ENCODE measurements at places on chromosomes 7 and 10.

DNA sequence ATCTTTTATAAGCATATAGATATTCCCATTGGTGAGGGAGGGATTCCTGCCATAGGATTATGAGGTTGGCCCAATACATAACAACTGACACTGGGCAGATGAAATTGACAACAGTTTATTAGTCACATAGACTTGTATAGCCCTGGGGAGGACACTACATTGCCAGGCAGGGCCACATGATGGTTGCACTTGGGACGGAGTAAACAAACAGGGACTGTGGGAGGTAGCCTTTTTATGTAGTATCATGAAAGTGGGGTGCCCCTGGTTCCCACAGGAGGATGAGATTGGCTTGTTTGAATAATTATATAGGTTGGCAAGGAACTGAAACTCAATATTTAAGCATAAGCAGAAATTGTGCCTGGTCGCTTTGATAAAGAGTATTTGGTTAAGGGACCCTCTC, 23.5 kb downstream of the TRIM24 start:
- no peak for DNase-seq

- DNase-seq, result no peak
Observed at GRCh38 chr10:105605918-105606317, 964.8 kb downstream of the SORCS3 start.

DNA sequence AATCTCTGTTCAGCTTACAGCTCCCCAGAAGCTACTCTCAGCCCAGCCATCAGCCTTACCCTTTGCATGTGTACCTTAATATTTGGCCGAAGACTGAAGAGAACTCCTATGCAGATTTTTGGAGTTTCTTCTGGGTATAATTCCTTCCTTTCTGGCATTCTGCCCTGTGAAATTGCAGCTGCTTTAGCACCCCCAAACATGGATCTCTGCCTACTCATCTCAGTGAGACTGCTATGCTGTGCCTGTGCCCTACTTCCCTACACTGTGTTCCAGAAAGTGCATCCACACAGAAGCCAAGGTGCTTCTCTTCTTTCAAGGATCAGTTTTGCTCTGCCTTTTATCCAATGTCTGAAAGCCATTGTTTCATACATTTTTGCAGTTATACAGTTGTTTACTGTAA, 81.6 kb downstream of the NPY start:
- DNase-seq, result no peak

GRCh38 chr7:142799437-142799835, 28.7 kb downstream of the PRSS2 start:
- no peak for DNase-seq

DNA sequence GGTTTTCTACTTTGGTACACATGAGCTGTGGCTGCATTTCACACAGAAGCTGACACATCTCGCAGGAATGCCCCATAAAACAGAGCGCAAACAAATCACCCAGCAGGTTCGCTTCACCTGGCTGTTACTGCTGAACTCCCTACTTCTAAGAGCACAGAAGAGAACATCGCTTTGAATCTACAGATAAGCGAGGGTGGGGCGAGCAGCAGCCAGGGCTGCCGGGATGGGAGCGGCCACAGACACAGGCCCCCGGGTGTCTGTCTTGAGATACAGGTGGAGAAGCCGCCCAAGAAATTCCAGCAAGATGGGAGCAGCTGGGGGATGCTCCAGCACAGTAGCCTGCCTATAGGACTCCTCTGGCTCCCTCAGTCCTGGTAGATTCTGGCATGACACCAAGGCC, 27.4 kb downstream of the OGDHL start:
- DNase-seq, result no peak

- DNase-seq, result no peak
Observed at GRCh38 chr10:79430325-79430905, 15.0 kb downstream of the ZCCHC24 start.

- no peak for DNase-seq
Observed at GRCh38 chr7:116152276-116152675, 58.1 kb upstream of the TES start.

- DNase-seq, result no peak
Observed at GRCh38 chr10:60043561-60044241, 137.3 kb upstream of the CCDC6 start.

DNA sequence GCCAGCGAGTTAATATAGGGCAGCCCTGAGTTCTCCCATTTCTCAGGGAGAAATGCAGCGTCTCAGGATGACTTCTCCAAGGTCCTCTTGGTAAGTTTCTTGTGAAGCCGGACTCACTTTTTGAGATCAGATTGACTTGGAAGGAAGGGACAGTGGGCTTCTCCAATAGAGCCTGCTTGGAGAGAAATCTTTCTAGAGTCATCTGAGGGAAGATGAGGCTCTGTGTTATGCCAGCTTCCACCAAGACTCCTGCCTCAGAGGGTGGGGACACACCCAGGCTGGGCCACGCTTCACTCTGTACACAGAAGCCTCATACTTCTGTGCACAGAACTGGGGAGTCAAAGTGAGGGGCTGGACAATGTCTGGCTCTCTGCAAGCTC, 5.6 kb downstream of the C10orf105 start:
- DNase-seq, result no peak

GRCh38 chr10:86447432-86447831, 74.2 kb downstream of the WAPL start:
- DNase-seq, result no peak

- no peak for DNase-seq
Observed at GRCh38 chr7:112080978-112081377, 125.2 kb downstream of the DOCK4 start.

GRCh38 chr10:119250641-119251314, 43.4 kb downstream of the GRK5 start:
- no peak for DNase-seq

DNA sequence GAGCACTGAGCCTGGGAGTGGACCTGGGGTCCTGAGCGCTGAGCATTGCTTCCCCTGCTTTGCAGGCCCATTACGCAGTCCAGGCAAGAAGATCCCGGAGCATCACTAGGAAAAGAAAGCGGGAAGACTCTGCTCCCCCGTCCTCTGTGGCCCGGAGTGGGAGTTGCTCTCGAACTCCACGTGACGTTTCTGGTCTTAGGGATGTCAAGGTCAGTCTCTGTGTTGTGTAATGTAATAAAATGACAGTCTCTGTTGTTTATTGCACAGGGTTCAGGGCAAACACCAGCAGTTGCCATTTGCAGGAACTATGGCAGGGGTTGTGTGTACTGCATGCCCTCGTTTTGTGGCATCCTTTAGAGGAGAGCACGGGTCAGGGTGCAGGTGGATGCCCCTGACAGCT, 10.0 kb downstream of the IDI2 start:
- DNase-seq, result no peak

DNA sequence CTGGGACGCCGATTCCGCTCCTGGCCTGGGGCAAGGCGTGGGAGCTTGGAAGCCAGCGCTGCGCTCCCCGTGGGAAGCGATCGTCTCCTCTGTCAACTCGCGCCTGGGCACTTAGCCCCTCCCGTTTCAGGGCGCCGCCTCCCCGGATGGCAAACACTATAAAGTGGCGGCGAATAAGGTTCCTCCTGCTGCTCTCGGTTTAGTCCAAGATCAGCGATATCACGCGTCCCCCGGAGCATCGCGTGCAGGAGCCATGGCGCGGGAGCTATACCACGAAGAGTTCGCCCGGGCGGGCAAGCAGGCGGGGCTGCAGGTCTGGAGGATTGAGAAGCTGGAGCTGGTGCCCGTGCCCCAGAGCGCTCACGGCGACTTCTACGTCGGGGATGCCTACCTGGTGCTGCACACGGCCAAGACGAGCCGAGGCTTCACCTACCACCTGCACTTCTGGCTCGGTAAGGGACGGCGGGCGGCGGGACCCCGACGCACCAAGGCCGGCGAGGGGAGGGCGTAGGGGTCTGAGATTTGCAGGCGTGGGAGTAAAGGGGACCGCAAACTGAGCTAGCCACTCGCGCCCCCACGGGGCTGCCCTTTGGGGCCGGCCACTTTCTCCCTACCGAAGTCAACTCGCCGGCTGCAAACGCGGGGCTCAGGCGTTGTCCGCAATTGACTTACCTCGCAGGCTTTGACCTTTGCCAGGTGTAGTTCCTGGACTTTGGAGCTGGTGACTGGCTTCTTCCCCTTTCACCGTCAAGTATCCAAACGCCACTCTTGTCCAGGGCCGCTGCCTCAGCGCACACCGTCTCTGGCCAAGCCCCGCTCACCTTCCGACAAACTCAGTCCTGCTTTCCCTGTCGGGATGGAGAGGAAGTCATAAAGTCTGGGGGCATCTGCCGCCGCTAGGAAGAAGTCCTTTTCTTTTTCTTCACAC, at the start of gene SCIN:
TSS of gene SCIN (plus strand) at position 187 of the 928 bp plus-strand sequence. CDS start at position 254, 67 bp downstream.
- DNase-seq, result peak; percentile 76

GRCh38 chr7:66453340-66453739, 175.3 kb upstream of the KCTD7 start:
- no peak for DNase-seq

GRCh38 chr7:93430917-93431588, 143.5 kb downstream of the CALCR start:
- DNase-seq, result no peak

DNA sequence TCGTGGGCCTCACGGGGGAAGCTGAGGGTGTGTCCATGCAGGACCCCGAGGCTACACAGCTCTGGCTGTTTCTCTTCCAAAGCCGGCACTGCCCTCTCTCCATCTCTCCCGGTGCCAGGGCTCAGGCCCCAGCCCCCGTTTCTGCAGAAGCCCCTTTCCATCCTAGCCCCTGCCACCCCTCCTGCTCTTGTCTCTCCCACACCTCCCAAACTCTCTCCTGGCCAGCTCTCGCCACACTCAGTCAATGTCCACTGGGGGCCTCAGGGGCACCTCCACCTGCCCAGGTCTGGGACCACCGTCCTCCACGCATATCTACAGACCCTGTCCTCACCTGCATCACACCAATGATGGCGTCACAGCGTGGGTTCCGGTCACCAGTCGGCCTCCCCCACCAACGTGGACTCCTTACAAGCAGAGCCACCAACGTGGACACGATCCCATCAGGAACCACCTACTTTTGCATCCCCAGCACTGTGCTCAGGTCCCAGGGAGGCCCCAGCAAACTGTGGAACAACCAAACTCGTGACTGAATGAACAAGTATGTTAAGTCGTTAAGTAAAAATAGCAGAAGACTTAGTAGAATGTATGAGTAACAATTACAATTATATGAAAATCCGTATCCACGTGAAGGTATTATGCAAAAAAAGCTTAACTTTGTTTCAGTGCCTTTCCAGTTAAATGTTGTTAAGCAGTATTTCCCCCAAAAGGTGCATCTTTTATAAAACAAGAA, 38.4 kb downstream of the DIP2C start:
- DNase-seq, result no peak

GRCh38 chr7:122802301-122802751, 83.9 kb downstream of the CADPS2 start:
- peak; percentile 54 for DNase-seq

DNA sequence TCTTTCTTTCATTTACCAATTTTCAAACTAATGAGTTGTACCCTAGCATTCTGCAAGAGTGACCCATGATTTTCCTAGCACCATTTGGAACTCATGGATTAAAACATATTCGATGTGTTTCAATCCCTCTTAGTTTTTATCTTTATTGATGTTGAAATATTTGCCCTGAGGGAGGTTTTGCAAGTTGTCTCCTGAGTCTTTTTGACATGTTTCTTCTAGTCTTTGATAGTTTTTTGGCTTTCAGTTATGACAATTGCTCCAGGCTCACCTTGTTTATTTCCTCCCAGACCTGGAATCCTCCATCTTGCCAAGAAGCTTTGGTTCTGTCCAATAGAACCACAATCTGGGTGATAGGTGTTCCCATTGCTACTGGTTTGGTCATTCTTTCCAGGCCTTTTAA, 327.8 kb downstream of the WDR11 start:
- DNase-seq, result no peak

- peak; percentile 32 for DNase-seq
Observed at GRCh38 chr7:23467806-23468525, 2.3 kb downstream of the IGF2BP3 start.

GRCh38 chr7:7519056-7519455, 16.6 kb downstream of the COL28A1 start:
- DNase-seq, result no peak

GRCh38 chr7:87687653-87688254, 59.6 kb downstream of the RUNDC3B start:
- DNase-seq, result peak; percentile 54

DNA sequence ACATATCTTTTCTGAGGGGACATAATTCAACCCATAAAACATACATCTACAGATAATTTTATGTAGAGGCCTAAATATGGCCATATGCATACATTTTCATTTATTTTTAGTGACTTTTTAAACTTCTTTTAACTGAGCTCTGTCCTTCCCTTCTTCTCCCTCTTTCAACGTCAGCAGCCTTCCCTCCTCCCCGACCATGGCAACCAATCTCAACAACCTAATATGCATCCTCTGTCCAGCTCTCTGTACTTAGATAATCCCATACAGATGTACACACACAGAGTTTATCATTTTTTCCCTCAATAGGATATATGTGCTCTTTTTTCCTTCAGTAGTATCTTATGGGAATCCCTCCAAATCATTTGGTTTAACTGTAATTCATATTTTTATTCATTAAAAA, 94.3 kb downstream of the CCDC71L start:
- DNase-seq, result no peak

DNA sequence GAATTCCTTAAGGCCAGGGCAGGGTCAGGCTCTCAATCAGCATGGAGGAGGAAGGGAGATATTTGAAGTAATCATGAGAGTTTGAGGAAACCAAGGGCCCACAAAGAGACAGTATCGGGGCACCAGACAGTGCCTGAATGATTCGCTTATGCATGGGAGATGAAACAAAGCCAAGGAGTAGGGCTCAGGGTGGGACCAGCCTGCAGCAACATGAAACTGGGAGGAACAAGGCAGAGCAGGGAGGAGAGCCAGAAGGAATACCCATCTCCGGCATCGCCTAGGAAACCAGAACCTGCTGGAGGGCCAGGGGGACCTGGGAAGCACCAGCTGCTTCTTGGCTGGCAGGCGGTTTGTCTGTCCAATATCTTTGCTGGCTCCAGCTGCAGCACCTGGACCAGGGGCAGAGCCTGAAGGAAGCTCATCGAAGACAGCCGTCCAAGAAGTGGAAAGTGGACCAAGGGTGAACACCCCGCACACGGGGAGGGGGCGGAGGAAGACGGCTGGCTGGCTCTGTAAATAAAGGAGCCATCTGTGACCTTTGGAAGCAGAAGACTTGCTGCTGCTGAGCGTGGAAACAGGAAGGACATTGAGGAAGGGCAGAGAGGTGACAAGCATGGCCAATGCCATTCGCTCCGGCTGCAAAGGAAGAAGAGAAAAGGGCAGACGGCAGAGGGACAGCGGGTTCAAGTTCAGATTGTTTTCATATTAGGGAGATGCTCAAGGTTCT, 34.4 kb upstream of the ECHDC3 start:
- DNase-seq, result no peak

GRCh38 chr7:74452748-74453321, 871 bp upstream of the GTF2IRD1 start:
- no peak for DNase-seq

GRCh38 chr7:36784991-36785940, 61.0 kb upstream of the AOAH start:
- no peak for DNase-seq

Data from COR-L47 (cell line).